ENCODE measurements at places on chromosomes 1 and 21. TPM values are rescaled to one million over a fixed set of nuclear protein-coding genes. Genes with fewer than 3 reads are reported as not detected.

DNA sequence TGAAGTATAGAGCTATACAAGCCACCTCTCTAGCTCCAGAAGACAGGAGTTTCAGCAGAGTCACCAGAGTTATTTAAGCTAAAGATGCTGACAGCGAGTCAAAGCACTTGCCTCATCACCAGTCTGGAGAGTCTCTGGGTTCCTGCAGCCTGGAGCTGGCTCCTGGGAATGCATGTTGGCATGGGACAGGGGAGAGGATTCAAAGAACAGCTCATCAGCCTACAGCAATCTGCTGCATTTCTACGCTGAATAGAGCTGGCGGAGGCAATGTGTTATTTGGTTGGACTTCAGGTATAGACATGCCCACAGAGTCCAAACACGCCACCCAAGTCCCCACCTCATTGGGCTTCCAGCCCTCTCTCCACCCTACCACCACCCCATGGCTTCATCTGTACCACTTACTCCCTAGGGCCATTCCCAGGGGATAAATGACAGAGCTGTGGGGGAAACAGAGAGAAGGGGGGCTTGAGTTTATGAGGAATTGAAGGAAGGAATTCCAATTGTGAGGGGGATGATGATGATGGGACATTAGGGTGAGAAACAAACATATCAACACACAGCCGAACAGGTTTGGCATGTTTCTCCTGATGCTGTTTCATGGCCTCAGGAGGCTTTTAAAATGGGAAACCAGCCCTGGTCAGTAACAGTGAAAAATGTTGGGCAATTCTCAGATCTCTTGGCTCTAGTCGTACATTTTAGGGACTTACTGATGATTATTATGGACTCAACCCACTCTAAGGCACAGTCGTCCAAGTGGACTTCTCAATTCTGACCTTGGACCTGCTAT lies 58.4 kb downstream of the PLEKHA6 start:
- DNase-seq: peak; percentile 28

GRCh38 chr1:54408147-54409066 lies 2.2 kb upstream of the SSBP3 start:
- no peak for DNase-seq

GRCh38 chr1:160277987-160278386 lies 6.9 kb downstream of the PEX19 start:
- no peak for DNase-seq

DNA sequence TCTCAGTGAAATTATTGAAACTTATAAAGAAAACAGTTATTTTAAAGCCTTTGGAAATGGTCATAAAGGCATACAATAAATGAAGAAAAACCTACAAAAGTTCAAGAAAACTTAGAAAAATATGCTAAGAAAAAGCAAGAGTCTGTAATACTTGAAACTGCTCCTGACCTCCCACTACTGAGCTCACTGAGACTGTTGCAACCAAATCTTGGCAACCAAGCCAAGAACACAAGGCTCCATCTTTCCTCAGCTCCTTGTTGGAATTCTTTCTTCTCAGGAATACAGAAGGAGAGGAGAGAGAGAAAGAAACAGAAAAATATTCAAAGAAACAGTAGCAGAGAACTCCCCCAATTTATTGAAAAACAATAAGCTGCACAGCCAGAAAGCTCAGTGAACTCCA lies 160.5 kb downstream of the RASAL2 start:
- no peak for DNase-seq

DNA sequence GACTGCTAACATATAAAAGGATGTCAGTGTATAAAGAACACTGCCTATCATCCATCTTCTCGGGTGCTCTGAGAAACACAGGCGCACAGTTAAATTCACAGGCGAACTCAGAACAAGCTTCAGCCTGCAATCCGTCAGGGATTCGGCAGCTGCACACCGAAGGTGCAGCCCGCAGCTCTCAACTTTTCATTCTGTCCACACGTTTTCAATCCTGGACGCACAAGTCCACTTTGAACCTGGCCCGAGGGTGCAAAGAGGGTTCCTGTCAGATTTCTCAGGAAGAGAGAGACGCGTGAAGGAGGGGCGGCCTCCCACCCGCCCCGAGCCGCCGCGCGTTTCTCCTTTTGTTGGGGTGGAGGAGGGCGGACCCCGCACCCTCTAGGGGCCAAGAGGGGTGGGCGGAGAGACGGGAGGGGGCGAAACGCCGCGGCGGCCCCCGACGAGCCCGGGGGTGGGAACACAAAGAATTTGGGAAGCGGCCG lies 724 bp downstream of the DOCK7 start:
- DNase-seq: peak; percentile 62

GRCh38 chr1:68087184-68087583 lies 36.8 kb upstream of the DIRAS3 start:
- no peak for DNase-seq

- peak; percentile 27 for DNase-seq
Measured at GRCh38 chr1:22778862-22779520, 68.4 kb downstream of the EPHB2 start.

DNA sequence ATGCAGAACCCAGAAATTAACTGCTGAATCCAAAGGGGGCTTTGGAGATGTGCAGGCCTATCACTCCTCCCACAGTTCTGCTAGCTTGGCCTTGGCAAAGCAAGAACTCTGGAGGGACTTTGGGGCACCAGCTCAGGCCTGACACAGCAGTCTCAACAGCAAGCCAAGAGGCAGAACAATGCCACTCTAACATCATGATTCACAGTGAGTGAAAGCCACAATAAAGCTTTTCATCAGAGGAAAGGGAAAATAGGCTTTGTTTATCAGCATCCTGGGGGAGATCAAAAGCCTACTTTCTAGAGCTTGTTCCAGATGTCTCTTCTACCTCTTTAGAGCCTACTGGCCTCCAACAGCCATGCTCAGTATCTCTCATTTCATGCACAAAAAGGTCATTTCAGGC lies 283.4 kb downstream of the KCNH1 start:
- peak; percentile 68 for DNase-seq

DNA sequence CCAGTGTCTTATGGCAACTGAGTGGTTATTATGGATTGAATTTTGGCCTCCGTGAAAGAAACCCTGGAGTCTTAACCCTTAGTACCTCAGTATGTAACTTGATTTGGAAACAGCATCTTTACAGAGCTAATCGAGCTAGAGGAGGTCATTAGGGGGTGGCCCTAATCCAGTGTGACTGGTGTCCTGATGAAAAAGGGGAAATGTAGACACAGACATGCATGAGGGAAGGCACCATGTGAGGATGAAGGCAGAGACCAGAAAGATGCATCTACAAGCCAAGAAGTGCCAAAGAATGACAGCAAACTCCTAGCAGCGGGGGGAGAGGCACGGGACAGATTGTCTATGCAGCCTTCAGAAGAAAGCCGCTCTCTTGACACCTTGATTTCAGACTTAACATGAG lies 14.7 kb downstream of the DOP1B start:
- DNase-seq: no peak

GRCh38 chr1:30300669-30301068 lies 422.7 kb downstream of the MATN1 start:
- DNase-seq: no peak

DNA sequence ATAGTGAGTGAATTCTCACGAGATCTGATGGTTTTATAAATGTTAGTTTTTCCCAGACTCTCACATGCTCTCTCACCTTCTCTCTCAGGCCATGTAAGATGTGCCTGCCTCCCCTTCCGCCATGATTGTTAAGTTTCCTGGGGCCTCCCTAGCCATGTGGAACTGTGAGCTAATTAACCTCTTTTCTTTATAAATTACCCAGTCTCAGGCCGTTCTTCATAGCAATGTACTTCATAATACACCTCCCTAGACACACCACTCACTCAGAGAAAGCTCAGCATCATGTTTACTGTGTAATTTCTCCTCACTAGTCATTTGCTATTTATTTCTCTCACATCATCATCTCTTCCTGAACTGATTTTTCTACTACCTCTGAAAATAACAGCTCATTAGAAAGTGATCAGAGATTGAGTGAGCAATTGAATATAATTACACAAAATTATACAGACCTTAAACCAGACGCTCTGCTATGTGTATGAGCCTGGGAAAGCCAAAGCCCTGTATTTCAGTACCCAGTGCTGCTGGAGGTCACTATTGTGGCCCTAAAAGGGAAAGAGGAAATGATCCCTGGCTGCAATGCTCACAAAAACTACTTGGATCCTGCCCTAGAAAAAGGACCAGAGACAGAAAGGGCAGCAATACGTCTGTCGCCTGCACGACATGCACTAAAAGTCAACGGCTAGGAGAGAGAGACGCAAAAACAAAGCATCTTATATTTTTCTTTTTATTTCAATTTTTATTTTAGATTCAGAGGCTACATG lies 284.5 kb downstream of the DSCAM start:
- no peak for DNase-seq

- DNase-seq: peak; percentile 92
Measured at GRCh38 chr21:42652527-42653230, 742 bp upstream of the PDE9A start.

DNA sequence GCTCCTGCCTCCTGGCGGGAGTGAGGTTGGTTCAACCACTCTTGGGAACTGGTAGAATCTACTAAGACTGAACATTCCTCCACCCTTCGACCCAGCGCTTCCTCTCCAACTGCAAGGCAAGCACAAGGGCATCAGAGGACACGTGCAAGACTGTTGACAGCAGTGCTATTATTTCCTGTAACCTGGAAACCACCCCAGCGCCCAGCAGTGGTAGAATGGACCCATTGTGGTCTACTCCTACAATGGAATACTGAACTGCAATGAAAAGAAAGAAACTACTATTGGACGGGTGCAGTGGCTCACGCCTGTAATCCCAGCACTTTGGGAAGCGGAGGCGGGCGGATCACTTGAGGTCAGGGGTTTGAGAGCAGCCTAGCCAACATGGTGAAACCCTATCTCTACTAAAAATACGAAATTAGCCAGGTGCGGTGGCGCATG lies 33.0 kb upstream of the TARDBP start:
- DNase-seq: no peak

GRCh38 chr1:32112806-32113375 lies 5.0 kb downstream of the KPNA6 start:
- DNase-seq: no peak

GRCh38 chr21:31720330-31720729 lies 11.6 kb downstream of the SCAF4 start:
- DNase-seq: no peak

GRCh38 chr1:30762930-30763650 lies 5.5 kb upstream of the LAPTM5 start:
- no peak for DNase-seq

- no peak for DNase-seq
Measured at GRCh38 chr21:42472521-42472920, 23.5 kb downstream of the RSPH1 start.

- no peak for DNase-seq
Measured at GRCh38 chr1:67687198-67687545, 2.2 kb downstream of the GADD45A start.

DNA sequence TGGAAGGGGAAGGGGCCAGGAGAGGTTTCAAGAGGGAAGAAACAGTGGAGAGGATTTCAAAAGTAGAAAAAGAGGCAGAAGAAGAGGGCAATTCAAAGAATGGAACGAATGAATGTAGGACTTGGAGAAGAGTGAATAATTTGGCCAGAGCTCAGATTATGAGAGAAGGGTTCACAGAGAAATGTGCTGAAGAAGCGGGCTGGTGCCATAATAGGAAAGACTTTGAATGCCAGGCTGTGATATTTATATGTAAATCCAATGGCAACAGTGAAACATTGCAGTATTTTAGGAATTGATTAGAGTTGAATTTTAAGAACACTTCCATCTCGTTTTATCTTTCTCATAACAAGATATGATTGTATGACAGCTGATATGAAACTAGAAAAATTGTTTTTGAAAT lies 36.0 kb upstream of the ANGPTL7 start:
- no peak for DNase-seq

DNA sequence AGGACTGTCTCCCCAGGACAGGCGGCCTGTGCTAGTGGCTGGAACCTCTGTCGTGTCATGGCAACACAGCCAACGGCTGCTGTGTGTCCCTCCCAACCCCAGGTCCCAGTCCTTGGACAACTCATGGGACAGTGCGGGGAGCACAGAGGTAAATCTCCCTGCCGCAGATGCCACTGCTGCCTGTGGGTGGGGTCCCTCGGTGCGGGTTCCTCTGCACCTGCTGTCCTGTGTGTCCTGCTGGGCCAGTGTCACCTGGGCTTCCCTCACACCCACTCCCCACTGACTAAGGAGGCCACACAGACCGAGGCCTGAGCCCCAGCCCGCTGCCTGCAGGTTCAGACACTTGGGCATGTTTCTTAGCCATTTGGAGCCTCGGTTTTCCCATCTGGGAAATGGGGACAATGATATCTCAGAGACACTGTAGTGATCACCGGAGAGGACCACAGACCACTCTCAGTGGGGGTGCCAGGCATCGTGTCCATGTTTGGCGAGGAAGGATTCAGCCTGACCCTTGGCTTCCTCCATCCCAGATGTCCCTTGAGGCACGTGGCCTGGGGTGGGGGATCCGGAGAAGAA lies 96.5 kb downstream of the SIK1 start:
- DNase-seq: no peak

DNA sequence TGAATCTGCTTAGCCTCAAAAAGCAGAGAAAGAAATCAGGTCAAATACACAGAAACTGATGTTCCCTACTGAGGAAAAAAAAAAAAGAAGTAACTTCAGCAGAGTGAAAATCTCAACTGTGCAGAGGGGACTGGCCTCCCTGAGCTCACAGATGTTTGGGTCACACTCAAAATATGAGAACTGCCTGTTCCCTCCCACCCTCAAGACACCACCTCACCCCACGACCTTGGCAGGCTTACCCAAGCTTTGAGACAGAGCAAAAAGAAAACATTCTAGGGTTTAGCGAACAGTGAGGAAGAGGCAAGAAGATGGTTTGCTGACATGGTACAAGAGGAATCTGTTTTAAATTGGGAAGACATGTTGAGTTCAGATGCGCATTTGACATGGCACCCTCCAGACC lies 48.8 kb downstream of the NID1 start:
- no peak for DNase-seq

Gene GRHL3
- total RNA-seq: 2.6 TPM

Gene SLAMF7
- not detected for total RNA-seq

Gene SPRR2E
- total RNA-seq: not detected

Gene REN
- total RNA-seq: not detected

Gene CDCA8
- total RNA-seq: 20.3 TPM

Gene ECM1
- 44.5 TPM for total RNA-seq

Gene LRRC3
- total RNA-seq: 0.55 TPM

Gene C1orf210
- not detected for total RNA-seq

Gene C2CD4D
- not detected for total RNA-seq
